ENCODE measurements at places on chromosomes 16 and 17. TPM values are rescaled to one million over a fixed set of nuclear protein-coding genes. Genes with fewer than 3 reads are reported as not detected.

GRCh38 chr17:76261421-76262215 is 3.5 kb upstream of the UBALD2 start:
- peak; percentile 65 for DNase-seq

GRCh38 chr17:48335858-48336500 is 94.0 kb downstream of the SKAP1 start:
- peak; percentile 62 for DNase-seq

MAFG gene
- 10.1 TPM for total RNA-seq

IL21R gene
- total RNA-seq: 1.1 TPM

DNA sequence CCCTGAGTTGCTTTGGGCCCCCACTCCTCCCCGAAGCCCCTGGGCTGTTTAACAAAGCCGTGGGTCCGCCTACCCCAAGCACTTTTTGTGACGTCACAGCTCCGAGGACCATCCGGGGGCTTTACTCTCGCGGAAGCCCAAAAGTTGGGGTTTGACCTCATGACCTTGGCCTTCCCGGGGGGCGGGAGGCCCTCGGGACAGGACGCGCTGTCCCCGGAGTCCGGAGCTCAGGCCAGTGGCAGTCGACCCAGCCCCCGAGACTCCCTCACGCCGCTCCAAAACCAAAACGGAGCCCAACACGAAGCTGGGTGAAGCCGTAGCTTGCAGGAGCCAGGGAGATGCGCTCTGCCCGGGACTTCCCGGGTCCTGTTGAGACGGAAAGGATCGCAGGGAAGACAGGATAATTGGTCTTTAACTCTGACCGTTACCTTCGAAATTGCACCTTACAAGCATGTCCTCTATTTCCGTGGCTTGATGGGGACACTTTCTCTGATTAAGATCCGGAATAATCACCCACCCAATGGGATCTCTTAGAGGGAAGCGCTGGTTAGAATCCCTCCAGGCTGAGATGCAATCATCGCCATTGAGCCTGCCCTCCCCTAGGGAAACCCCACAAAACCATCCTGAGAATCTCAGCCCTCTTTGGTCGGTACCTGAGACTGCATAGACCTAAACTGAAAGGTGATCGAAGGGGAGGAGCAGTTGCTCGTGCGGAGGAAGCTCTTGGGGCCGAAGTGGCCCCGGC is 4.9 kb upstream of the SOX9 start:
- DNase-seq: no peak

GRCh38 chr17:8806926-8807550 is 7.9 kb upstream of the MFSD6L start:
- DNase-seq: peak; percentile 11

DNA sequence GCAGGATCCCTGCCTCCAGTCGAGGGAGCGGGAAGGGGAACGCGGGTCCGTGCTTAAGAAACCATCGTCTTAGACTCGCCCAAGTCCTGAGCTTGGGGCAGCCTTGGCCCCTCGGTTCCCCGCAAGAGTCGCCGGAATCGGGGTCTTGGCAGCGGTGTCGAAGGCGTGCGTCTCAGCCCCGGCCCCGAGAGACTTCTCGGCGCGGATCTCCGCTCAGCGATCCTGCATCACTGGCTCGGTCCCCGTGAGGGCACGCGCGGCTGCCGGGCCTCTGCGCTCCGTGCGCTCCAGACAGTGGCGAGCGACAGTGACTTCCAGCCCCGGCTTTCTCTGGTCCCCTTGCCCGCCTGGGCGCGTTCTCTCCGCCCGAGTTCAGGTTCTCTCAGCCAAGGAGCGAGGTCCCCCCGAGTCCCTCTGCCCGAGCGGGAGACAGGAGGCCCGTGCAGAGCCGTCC is 380 bp downstream of the HS3ST3A1 start:
- peak; percentile 29 for DNase-seq

GRCh38 chr17:62995377-62995885 is 29.4 kb downstream of the TANC2 start:
- DNase-seq: peak; percentile 47

DNA sequence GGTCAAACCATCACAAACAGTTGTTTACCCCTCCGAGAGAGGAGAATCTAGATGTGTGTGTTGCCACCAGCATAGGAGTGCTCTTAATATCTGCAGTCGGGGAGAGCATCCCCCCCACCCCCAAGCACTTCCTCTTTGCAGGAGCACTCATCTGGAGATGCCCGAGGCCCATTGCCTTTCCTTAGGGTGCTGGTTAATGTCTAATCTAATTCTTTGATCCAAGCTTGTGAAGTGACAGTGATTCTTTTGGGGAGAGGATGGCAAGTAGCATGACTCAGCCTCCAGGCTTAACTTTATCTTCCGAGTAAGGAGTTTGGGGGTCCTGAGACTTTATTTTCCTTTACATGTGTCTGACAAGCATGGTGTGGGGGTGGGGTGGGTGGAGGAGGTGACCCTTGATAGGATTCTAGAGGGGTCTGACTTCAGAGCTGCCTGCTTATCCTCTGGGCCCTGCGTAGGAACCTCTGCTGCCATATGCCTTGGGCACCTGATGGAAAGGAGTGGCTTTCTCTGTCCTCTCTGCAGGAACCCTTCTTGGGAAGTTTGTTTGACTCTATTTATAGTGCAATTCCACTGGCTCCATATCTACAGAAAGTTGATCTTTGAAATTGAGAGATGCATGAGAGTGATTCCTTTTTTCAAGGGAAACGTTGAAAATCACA is 207.1 kb downstream of the SPECC1 start:
- DNase-seq: no peak

HOXB9 gene
- total RNA-seq: 2.3 TPM

DNA sequence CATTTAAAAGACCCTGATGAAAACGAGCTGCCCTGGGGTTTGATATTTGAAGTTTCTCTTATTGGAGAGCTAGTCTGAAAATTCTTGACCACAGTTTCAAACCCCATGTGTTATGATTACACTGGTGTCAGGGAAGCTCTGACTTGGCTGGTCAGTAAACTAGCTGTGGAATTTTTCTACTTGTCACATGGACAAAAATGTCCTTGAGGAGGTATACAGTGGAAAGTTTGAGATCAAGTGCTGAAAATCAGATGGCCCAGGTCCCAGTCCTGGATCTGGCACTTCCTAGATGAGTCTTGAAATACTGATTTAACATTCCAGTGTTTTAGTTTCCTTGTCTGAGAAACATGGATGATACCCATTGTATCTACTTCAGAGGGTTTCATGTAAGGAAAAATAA is 30.7 kb upstream of the SOX9 start:
- DNase-seq: no peak

DNA sequence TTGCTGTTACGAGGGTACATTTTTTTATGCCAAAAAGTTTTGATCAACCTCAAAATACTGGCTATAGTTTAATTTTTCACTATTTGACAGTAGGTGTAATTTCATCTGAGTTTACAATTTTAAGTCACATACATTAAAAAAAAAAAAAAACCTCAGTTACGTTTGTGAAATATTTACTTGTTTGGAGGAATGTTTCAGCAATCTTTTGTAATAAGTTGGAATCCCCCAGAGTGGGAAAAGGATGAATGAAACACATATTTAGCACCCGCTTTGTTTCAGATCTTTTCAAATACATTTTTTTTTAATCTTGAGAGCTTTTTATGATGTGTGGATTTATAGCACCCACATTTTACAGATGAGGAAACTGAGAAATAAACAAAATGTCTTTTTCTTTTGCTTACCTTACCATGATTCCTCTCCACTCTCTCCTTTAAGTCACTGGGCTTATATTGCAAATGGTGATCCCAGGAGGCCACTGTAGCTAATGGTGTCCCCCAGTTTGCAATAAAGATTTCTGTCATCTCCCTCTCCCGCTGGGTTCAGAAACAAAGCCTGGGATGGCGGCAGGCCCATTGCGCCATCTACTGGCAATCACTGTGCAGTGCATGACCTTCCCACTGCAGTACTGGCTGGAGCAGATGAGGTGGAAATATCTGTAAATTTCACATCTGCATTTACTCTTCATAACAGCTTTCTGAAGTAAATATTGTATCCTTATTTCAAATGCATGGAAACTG is 27.7 kb downstream of the TBC1D3B start:
- peak; percentile 45 for DNase-seq

- DNase-seq: no peak
Observed at GRCh38 chr16:47643323-47644000, 182.3 kb downstream of the PHKB start.

DNA sequence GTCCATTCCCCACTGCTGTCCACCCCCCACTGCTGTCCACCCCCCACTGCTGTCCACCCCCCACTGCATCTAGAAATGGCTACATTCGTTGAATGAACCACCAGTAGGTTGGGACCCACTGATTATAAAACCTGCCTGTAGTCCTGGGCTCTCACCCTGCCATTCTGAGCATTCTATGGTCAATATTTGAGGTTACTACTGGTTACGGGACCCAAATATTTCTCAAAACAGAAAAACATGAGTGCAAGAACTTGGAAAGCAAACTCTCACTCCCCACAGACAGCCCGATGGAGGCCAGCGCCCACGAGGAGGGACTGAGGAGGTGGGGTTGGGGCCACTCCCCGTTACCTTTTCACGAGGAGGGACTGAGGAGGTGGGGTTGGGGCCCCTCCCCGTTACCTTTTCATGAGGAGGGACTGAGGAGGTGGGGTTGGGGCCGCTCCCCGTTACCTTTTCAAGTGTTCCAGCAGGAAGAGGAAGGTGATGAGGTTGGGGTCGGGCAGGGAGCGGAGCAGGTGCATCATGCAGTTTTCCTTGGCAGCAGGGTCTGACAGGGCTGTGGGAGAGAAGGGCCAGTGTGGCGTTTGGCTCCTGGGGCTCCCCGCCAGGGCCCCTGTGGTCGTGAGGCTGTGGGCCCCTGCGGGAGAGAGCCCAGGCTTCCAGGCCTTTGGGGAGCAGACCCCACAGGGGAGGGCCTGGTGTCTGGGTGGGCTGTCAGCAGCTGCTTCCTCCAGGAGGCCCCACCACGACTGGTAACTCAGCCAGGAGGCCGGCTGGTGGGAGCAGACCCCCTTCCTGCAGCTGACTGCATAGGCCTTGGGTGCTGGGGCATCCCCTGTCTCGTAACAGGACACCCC is 12.5 kb downstream of the TIMM22 start:
- no peak for DNase-seq

DNA sequence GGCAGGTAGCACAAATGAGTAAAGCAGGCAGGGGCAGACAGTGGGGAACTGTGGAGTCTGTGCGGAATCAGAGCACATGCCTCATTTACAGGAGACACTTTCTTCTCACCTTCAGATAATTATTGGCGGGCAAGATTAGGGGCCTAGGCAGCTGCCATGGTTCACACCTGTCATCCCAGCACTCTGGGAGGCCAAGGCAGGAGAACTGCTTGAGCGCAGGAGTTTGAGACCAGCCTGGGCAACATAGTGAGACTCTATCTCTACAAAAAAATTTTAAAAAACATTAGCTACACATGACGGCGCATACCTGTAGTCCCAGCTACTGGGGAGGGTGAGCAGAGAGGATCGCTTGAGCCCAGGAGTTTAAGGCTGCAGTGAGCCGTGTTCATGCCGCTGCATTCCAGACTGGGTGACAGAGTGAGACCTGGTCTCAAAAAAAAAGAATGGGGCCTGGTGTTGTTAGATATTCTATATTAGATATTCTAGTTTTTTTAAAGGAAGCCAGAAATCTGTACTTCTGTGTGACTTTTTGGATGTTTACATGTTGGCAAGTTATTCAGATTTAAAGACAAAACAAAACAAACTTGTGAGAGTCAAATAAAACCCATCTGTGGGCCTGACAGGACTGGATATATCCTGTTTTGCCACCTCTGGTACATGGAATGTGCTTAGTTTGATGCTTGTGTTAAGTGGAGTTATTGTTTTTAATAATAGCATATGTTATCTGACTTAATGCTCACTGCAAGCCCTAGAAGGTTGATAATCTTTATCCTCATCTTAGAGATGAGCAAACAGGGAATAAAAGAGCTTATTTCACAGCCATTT is 4.9 kb upstream of the LPCAT2 start:
- DNase-seq: no peak

DNA sequence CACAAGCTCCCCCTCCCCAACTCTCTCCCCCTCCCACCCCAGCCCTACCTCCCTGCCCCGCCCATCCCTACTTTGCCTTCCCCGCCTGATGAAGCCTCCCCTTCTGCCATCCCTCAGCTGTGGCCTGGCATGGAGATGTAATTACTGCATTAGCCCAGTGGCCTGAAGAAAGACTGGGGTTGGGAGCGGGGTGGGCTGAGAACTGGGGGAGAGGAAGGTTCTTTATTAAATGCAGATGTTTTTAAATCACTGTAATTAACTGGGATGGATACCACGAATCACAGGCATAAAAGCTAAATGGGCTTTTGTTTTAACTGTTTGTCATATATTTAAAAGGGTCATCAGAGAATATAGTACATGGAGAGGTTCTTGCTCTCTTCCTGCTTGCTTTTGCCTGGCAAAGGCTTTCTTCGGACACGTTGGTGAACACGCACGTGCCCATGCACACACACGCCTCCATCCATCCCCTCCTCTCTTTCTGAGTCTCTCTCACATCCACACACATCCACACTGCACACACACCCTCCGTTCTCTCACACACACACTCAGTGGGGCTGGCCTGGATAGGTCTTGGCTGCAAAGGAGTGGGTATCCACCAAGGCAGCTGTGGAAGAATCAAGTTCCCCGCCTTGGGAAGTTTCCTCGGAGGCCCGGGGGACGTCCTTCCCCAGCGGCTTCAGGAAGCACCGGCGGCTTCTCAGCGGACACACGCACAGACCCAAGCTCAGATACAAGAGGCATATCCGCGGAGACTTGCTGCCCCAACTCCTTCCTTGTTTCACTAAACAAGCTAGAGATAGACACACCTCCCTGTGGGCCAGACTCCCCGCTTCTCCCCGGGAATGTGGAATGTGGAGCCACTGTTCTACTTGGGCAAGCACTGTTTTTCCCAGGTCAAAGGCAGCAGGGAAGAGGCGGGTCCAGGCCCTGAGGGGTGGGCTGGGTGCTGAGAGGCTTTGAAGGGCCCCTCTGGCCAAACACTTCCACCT is 27.4 kb upstream of the TNRC6C start:
- no peak for DNase-seq

BAIAP2 gene
- total RNA-seq: 9.7 TPM

DYNLRB2 gene
- not detected for total RNA-seq

DNA sequence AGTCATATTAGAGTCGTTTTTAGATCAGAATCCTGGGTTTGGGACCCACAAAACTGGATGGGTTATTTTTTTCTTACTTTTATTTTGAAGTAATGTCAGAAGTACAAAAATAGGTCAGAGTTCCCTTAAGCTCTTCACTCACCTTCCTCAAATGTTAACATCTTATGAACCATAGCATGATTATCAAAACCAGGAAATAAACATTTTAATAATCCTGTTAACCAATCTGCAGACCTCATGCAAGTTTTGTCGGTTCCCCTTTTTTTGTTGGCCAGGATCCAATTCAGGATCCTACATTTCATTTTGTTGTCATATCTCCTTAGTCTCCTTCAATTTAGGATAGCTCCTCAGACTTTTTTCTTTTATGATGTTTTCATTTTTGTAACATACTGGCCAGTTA is 162.0 kb downstream of the CHD9 start:
- no peak for DNase-seq

C1QL1 gene
- total RNA-seq: 8.2 TPM

GRCh38 chr17:66716236-66717026 is 118.5 kb upstream of the CACNG5 start:
- DNase-seq: no peak

- DNase-seq: no peak
Observed at GRCh38 chr17:48262982-48263730, 155.6 kb downstream of the SNX11 start.

Measured in RPMI7951 (cell line).